Inflammatory macrophage treated with lipopolysaccharide for 1 hour (primary cell): ENCODE measurements at places on chromosomes 2 and 18.

GRCh38 chr2:137525641-137526190 lies 438.6 kb upstream of the HNMT start:
- no peak for DNase-seq

- DNase-seq = no peak
These were observed 49.0 kb downstream of the PSMG2 start for GRCh38 chr18:12751891-12752290.

GRCh38 chr18:11458447-11458846 lies 150.9 kb upstream of the SLC35G4 start:
- DNase-seq = no peak

GRCh38 chr2:127957240-127957639 lies 70.6 kb downstream of the SAP130 start:
- no peak for DNase-seq

GRCh38 chr2:64141674-64142405 lies 2.4 kb downstream of the PELI1 start:
- DNase-seq = peak; percentile 23

DNA sequence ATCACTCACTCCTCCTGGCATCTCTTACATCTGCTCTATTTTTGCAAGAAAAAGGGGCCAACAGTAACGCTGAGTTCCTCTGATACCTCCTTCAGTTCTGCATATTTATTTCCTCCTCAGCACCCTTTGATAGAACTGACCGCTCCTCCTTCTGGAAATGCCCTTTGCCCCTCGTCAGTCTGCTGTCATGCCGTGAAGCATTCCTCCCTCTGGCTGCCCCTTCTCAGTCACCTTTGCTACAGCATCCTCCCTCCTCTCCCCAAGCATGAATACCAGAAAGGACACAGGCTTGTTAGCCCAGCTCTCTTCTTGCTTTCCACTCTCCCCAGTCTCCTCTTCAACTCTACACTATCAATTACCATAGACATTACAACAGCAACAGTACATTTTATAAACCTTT lies 135.4 kb downstream of the NBAS start:
- DNase-seq = no peak

DNA sequence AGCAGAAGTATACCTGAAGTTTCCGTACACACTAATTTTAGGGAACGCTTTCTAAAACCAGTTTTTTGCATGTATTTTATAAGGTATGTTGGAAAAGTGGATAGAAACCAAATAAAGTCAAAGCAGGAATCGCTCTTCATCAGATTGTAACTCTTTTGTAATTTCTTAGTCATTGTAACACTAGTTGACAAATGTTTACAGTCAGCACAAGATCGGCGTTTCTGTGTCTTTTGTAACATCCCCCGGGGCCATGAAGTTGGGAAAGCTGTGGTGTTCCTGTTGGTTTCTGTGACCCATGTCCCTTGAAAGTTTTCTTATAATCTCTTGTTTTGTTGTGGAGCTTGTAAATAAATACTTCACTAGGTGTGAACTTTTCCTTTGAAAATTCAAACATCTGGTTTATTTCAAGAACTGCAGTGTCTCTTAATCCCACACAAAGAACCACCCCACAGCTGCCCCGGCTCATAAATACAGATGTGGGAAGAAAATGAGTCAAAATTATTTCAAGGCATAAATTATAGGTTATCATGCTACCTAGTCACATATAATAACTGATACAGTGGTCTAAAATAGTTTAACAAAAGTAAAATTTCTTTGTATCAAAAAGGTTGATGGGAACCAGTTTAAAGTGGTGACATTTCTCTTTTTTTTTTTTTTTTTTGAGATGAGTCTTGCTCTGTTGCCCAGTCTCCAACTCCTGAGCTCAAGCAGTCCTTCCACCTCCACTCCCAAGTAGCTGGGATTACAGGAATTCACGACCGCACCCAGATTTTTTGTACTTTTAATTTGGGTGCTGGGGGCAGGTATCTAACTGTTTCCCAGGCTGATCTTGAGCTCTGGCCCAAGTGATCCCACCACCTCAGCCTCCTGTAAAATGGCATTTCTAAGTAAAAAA lies 751 bp upstream of the NMI start:
- peak; percentile 83 for DNase-seq

DNA sequence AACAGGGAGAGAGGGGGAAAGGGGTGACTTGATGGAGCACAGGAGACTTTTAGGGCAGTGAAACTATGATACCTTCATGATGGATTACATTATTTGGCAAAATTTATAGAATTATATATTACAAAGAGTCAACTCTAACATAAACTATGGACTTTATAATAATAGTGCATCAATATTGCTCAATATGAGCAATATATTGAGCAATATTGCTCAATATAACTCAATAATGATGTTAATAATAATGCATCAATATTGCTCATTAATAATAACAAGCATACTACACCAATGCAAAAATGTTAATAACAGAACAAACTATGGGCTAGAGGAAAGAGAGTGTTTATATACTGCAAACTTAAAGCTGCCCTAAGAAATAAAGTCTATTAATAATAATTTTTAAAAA lies 3.1 kb upstream of the UNC80 start:
- DNase-seq = no peak

DNA sequence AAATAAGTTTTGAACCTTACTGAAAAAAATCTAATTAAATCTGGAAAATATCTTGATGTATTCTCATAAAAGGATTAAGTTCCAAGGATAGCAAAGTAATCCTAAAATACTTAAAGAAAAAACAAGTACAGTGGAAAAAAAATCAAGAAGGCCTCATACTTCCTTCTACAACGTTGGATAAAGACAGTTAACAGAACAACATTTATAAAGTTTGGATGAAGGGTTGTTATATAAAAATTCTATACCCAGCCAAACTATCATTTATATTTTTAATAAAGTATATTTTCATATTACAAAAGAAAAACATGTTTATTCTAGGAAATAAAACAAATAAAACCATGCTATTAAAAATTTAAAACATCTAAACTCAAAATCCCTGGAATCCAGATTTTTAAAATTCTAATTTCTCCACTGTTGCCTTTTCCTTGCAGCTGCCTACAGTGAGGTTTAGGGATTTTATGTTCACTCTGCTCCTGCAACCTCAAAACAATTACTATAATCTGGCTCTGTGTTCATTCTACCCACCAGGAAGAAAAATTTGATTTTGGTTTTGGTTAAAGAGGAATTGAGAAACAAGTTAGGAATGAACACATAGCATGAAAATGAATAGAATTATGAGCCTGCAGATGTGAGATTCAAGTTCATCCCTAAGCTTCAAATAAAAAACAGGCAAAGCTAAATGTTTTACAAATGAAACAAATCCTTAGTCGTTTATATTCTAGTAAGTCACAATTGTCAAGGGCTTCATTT lies 142.8 kb downstream of the LPIN1 start:
- DNase-seq = no peak

DNA sequence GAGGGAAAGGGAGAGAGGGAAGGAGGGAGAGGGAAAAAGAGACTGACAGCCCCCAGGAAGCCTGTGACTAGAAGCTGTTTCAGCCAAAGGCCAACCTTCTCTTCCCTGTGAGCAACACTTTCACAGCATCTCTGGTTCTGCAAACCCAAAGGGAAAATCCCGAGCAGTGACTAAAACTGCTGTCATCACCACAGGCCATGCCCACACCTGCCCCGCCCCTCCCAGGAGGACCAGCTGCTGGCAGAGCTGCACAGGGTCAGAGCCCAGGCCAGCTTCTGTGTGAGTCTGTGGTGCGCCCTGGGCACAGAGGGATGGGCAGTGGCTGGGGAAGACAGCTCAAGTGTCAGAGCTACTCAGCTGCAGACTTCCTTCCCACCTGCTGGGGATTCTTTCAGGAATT lies 64.9 kb upstream of the OTOS start:
- peak; percentile 56 for DNase-seq

- no peak for DNase-seq
These were observed 148.2 kb downstream of the ESCO1 start for GRCh38 chr18:21452276-21452780.

GRCh38 chr18:72672364-72673184 lies 128.4 kb upstream of the CBLN2 start:
- DNase-seq = peak; percentile 9

DNA sequence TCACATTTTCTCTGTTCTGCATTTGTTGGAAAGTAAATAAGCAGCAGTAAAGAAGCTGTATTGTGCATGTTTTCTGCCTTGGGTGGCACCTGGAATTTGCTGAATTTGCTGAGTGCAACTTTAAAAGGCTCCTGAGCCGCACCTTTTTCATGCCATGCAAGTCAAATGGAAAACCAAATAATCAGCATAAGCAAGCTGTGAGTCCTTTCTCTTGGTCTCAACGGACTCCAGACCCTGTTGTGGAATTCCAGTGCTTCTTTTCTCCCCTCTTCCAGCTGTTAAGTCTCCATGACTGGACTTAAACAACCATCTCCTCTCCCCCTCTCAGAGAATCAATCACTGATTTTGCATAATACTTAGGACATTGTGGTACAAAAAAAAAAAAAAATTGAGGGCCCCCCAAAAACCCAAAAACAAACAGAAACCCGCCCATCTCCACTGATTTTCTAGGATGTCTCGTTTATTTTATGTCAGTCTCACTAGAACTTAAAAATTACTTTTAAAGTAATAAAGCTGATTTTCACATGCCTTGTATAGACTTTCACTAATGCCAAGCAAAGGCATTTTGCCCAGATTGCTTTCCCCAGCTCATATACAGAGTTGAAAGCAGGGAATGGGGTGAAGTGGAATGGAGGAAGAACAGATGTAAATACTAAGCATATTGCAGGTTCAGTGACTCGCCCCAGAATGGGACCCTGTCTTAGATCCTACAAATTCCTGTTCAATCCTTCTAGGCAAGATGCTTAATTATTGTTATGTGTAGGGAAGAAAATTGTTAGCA lies 5.1 kb upstream of the CETN1 start:
- no peak for DNase-seq

- DNase-seq = no peak
These were observed 906.6 kb upstream of the CDH2 start for GRCh38 chr18:29083545-29083944.

DNA sequence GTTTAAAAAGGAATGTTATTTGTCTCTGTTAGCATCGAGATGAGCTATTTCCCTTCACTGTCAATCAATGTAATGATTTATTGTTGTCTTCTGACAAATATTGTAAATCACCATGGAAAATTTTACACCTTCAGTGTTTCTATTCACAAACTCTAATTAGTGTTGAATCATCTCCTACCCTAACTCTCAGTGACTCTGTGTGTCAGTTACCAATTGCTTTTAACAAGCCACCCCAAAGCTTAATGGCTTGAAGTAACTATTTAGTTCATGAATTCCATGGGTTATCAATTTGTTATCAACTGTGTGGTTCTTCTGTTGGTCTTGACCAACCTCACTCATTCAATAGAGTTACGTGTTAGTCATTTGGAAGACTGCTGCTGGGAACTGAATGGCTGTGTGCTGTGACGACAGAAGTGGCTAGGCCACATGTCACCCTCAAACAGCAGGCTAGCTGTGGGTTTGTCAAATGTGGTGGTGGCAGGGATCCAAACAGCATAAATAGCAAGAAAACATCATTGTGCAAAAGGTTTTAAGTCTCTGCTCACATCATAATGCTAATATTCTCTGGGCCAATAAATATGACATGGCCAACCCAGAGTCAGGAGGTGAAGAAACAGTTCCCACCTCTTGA lies 910.8 kb upstream of the CDH2 start:
- no peak for DNase-seq

- peak; percentile 85 for DNase-seq
These were observed 14.3 kb downstream of the SIX3 start for GRCh38 chr2:44955593-44956392.

- peak; percentile 39 for DNase-seq
These were observed 43.1 kb downstream of the KCTD18 start for GRCh38 chr2:200466425-200467418.

DNA sequence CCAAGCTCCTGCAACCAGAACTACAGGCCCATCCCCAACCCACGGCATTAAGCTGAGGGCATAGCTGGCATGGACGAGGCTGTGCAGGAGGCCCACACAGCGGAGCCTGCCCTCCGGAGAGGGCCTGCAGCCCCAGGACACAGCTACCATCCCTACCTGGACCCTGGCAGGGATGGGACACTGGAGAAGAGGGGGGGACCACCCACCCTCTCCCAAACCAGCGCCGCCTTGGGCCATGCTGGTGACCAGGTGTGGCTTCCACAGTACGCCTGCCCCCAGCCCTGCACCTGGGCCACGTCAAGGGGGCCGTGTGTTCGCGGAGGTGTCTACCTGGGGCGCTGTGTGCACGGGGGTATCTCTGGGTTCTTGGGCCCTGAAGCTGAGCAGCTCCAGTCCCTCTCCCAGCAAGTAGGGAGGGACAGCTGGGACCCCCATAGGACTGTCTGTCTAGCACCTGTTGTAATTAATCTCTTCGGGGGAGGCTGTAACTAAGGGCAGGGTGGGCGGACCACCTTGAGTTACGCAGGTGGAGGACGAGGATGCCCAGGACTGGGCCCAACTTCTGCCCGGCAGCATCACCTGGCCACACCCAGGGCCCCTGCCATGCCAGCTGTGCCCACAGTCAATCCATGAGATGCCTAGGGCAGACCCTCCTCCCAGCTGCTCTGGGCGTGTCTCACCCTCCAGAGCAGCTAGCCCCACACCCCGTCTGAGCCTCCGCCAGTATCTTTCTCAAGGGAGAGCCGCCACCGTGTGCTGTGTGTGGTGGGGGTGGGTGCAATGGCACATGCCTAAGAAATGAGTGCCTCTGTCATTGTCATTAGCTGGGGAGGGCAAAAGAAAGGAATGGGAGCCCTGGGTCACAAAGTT lies 18.3 kb downstream of the HS6ST1 start:
- DNase-seq = no peak

- DNase-seq = no peak
These were observed 5.4 kb downstream of the GCC2 start for GRCh38 chr2:108454440-108454839.

- DNase-seq = no peak
These were observed 314.4 kb downstream of the MTX2 start for GRCh38 chr2:176583607-176584006.

DNA sequence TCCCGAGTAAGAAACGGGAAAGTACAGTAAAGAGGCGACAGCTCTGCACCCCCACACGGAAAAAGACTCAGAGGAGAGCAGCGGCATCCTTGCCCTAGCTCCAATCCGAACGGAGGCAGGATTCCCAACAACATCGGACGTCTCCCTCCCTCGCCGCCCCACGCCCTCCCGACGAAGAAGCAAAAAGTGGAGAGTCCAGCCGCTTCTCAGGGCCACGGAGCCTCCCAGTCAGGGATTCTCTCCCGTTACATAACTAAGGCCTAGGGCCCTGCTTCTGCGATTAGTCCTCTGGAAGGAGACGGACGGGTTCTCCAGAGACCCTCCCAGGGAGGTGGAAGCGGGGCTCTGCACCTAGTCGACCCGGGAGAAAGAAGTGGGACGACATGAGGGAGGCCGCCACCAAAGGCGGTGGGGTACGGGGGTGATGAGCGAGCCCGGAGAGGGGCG lies 587 bp downstream of the SUMO1 start:
- peak; percentile 58 for DNase-seq

GRCh38 chr18:74252039-74252395 lies 39.7 kb downstream of the CYB5A start:
- peak; percentile 33 for DNase-seq
